ENCODE measurements at places on chromosomes 5 and 9.

- DNase-seq, result no peak
Observed at GRCh38 chr5:102855681-102856388, 100.7 kb downstream of the PAM start.

GRCh38 chr5:153907170-153907775 lies 131.4 kb downstream of the FAM114A2 start:
- DNase-seq, result no peak

GRCh38 chr5:118921866-118922265 lies 66.5 kb downstream of the DTWD2 start:
- DNase-seq, result no peak

DNA sequence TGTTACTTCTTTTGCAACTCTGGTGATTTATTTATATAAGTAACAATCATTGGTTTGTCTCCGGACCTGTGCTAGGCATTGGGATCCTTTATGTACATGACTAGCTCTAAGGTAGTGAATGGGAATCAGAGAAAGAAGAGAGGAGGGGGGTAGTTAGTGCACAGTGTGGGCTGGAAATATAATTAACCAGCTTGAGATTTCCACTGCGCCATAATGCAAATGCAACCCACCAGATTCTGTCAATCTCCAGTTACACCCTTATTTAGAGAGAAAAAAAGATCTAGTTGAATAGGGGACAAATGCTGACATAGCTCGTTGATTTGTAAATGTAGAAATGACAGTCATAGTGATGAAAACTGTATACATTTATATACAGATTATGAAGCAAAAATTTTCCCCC lies 342.2 kb upstream of the SLC30A5 start:
- DNase-seq, result no peak

- peak; percentile 60 for DNase-seq
Observed at GRCh38 chr5:55991768-55992486, 2.8 kb downstream of the IL6ST start.

GRCh38 chr9:134495881-134496412 lies 145.7 kb upstream of the COL5A1 start:
- DNase-seq, result peak; percentile 7

DNA sequence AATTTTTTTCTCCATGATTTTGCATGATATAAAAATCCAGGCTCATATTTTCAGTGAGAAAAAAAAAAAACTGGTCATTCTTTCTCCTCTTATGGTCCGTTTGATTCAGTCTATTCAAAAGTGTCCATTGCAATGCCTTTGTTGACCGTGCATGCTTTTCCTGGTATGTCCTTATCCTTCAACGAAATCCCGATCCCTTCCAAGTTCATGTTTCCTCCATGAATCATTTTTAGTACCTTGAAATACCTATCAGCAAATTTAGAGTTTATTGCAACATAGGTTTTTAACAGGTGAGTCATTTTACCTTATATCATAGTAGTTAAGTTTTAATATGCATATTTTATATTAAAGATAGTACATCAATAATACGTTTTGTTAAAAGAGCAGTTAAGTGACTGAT lies 773.8 kb upstream of the CHD1 start:
- no peak for DNase-seq

- no peak for DNase-seq
Observed at GRCh38 chr5:40198736-40199135, 481.0 kb upstream of the PTGER4 start.

DNA sequence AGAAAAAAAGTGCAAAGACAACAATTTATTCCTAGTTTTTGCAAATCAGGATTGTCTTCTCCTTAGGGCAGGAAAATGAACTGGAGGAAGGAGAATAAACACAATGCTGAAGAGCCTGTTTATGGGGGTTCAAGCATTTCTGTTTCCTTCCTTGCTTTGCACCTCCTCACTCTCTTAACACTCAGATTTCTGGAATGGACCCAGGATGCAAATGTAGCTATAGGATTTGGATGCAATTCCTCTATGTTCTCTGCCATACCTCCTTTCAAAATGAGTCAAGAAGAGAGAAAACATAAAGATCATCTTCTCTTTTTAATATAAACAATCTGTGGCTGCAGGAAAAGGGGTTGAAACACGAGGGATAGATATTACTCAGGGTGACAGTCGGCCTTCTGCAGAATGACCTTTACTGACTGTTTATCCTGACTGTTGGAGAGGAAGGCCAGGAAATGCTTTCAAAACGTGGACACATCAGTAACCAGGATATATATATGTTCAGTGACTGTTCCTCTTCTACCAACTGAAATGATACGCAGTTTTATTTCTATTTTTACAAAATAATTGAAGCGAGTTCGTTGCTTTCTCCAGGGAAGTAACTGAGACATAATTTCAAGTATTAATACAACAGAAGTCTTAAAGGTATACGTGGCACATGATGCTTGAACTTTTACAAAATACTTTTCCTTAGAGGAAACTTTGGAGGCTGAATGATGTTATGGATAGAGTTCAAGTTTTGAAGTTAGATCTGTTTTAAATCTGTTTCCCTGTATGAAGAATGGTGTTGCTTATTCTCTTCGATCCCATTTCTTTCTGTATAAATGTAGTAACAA lies 44.4 kb downstream of the ACTBL2 start:
- no peak for DNase-seq

- no peak for DNase-seq
Observed at GRCh38 chr9:81664638-81665222, 24.6 kb downstream of the TLE1 start.

- no peak for DNase-seq
Observed at GRCh38 chr9:26418480-26418879, 474.1 kb downstream of the CAAP1 start.

DNA sequence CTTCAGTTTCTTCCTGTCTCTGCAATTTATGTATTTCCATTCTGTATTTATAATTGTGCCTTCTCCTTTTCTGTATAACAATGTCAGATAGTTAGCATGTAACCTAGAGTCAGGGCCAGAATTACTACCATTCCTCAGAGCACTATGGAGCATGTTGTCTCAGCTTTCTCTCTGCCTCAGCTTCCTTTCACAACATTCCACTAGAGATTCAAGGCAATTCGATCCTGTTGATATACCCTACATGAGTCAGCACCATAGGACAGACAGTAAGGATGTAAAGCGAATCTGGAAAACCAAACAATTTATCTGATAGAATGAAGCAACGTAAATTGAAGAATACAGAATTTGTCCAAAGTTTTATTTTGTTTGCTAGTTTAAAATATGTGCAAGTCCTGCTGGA lies 728.3 kb upstream of the SEMA6A start:
- DNase-seq, result no peak

- DNase-seq, result no peak
Observed at GRCh38 chr9:129511285-129511900, 109.5 kb downstream of the C9orf50 start.

DNA sequence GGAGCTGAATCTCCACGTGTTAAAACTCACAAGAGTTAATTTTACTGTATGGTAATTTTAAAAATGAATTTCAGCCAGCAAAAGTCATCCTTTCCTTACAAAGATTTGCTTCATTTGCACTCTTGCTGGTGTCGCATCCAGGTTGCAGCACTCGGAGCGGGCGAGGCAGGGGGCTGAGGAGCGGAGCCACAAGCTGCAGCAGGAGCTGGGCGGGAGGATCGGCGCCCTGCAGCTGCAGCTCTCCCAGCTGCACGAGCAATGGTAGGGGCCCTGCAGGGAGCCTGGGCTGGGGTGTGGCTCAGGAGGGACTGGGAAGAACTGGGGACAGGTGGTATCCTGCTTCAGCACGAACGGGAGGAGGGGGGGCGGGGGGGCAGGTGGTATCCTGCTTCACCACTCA lies 27.1 kb downstream of the HNRNPH1 start:
- no peak for DNase-seq

GRCh38 chr9:79885093-79885857 lies 313.5 kb downstream of the TLE4 start:
- no peak for DNase-seq

DNA sequence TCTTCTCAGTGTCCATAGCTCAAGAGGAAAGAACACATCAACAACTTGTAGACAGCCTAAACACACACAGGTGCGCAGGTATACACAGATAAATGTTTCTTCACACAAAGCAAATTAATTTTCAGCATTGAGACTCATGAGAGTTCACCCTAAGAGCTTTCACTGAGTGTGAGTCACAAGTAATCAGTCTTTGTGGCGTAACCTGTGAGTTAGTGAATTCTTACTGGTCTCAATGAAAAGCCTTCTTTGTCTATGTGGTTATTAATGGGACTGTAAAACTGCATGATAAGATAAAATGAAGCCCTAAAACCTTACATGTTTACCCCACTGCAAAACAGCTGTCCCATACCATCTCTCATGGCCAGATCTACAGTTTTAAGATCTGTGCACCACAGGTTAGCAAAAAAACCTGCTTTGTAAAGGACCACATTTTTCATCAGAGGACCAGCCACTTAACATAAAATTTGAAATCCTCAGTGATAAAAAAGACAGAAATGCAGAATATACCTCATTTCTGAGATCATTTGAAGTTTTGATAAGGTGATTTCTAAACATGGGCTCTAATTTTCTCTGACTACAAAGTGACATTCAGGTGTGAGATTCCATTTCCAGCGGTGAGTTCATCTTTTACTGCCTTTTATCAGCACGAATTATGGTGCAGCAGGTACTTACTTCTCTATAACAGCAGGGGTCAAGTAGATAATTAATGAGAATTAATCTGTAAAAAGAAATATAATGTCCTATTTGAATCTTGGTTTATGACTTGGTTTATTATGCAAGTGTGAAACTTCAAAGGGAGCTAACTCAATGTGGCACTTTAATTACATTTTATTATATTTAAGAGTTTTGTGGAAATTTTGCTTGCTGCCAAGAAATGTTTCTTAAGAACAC lies 335.7 kb upstream of the PIK3R1 start:
- no peak for DNase-seq

DNA sequence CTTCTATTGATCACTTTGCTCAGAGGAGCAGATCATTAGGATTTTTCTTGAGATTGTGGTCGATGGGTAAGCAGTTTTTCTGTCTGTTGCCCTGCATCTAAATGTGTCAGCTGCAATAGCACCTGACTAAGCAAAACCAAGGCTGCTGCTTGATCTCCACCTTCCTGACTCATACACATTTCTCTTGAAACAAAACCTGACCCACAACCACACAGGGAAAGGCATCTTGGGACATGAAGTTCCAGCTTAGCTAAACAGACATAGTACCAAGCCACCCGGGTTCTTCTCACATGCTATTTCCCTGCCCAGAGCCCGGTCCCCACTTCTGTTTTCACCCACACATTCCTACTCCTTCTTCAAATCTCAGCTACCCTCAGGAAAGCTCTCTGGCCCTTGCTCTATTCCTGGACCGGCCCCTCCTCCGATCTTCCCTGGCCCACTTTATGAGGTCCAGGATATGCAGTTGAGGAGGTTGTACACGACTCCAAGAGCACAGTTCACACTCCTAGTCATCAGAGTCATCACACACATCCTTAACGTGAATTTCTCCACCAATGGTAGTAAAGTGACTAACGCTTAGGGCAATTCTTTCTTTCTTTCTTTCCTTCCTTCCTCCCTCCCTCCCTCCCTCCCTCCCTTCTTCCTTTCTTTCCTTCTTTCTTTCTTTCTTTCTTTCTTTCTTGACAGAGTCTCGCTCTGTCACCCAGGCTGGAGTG lies 16.0 kb upstream of the ZBTB43 start:
- DNase-seq, result no peak

GRCh38 chr9:75438716-75439115 lies 350.4 kb downstream of the OSTF1 start:
- DNase-seq, result no peak

- DNase-seq, result no peak
Observed at GRCh38 chr5:88979726-88980125, 96.7 kb upstream of the MEF2C start.

GRCh38 chr9:37466037-37466709 lies 923 bp upstream of the ZBTB5 start:
- DNase-seq, result peak; percentile 20

DNA sequence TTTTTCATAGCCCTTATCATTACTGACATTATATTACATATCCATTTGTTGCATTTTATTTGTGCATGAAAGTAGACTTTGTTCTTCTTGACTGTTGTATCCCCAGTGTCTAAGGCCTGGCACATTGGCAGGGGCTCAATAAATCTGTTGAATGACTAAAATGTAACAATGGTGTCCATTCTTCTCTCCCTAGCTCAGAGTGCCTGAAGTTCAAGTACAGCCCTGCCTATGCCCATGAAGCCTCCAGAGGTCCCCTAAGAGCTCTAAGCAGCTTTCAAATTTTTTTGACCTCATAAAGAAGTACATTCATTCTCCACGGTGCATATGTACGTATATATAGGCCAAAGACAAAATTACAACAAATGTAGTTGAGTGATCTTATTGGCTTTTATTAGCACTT lies 4.2 kb upstream of the BSPRY start:
- no peak for DNase-seq

DNA sequence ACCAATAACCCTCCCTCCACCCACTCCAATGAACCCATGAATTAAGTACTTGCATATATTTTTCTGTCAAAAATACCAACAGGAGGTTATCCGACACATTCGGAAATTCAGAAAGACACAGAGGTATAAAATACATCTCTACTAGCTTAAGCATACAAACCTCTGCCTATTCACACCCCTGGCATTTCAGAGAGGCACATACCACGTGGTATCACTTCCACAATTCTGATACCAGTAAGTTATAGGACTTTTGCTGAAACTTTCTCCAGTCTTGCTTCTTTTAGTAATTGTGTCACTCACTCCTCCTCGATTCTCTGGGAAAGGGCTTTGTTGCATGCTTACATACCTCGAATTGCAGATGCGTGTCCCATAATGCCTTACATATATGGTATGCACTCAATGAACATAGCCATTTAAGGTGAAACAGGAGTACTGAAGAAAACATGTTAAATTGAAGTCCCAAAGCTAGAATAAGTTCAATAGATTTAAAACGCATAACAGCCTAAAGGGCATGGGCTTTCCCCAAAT lies 58.1 kb downstream of the TLE1 start:
- no peak for DNase-seq

DNA sequence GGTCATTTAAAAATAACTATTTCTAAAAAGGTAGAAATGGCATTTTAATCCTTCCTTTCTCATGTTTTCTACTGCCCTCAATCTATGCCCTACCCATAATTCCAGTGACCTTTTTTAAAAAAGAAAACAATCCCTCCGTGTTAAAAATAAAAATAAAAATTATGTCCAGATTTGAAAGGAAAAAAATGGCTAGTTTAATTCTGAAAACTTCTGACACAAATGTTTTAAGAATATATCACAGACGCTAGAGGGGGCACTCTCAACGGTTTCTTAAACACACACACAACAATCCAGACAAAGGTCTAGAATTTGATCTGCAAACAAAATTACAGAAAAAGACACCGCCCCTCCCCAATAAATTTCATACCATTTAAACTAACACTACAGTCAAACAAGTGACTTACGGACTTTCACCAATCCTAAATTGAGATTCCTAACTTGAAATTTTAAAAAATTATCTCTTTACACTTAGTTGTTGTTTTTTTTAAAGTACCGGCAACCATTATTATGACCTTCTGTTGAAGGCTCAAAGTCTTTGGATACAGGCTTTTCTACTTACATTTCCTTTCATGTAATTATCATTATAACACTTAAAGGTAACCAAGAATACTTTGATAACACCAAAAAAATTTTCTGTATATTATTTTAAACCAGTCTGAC lies 38.2 kb downstream of the CLINT1 start:
- DNase-seq, result peak; percentile 64
